ENCODE measurements at places on chromosomes 5 and 9.

DNA sequence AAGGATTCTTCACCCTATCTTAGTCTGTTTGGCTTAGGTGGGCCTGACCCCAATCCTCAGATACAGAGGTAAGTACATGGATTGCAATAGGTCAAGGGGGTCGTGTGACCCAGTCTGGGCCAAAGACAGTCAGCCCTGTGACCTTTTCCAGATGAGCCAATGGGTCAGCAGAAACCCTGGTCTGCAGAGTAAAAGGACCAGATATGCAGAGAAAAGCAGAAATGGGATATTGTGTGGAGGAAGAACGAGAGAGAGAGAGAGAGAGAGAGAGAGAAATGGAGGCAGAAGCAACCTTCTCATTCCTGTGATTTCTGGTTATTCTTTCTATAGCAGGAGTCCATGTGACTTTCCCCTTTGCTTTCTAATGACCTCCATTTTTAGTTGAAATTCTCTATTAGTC is 40.4 kb upstream of the CRB2 start:
- no peak for DNase-seq

DNA sequence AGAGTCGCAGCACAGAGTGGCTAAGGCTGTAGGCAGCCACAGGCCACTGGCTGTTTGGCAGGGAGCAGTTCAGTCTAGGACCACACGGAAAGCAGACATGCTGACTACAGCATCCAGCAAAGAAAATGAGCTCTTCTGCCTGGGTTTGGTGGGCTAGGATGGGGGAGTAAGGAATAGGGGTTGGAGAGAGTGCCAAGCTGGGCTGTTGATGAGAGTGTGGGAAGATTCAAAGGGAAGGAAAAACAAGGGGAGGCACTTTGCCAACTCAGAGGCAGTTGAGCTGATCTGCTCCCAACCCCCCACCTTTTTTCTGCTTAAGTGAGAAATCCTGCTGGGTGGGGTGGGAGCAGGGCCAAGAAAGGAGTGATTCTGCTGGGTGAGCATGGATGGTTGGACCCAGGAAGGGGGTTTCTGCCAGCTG is 35.9 kb downstream of the SVEP1 start:
- DNase-seq = peak; percentile 75

DNA sequence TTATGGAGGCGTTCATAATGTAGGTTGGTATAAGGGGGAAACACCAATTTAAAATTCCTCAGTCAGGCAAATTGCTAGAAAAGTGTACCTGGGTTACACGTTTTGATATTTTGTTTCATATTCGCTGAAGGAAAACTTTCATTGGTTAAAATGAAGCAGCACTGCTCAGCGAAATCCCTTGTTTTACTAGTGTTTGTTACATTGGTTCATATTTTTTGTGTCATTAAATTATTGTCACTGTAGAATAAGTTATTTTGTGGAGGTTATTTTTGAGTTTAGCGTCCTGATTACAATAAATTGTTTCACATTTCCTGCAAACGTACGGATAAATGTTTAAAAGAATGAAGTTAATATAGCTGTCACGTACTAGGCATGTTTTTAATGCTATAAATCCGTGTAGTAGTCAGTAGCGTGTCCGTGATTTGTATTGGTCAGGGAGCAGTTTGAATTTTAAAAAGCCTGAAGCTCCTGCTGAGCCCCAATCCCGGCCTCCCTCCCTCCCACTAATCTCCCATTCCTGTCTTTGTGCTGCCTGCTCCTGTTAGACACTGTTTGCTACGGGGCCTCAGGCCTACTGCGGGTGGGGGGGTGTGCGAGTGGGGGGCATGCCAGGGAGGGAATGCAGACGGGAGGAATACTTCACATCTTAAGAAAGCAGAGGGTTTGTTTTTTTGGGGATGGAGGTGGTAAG is 2.0 kb downstream of the NIPBL start:
- peak; percentile 64 for DNase-seq

DNA sequence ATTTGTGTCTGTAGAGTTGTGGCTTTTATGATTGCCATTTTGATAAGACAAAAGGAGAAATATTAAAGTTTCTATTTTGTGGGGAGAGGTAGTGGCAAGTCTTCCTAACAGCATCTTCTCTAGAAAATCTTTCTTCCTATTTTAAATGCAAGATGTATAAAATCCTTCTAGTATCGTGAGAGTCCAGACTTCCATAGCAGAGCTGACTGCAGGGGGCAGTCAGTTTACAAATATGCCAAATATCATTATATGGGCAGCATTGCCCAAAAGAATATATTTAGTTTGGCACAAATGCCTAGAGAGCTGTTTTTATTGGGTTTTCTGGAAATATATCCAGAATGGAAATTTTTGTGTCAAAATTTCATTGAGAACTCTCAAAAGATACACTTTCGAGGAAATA is 82.1 kb upstream of the ALDH1A1 start:
- no peak for DNase-seq

DNA sequence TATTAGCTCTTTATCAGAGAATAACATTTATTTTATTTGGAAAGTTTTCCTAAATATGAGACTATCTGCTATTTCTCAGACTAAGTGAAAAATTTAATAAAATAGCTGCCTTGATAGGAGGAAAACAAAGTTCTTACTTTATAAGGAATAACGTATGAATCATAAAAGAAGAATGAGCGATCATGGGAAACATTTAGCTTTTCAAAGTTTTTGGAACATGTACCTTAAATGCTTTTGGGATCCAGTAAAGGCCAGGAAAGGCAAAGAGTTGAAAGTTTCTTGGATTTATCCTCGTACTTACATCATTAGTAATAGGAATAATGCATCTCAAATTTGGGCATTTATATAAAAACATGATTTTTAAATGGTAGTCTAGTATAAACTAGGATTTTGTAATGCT is 19.4 kb downstream of the OGN start:
- DNase-seq = peak; percentile 36

DNA sequence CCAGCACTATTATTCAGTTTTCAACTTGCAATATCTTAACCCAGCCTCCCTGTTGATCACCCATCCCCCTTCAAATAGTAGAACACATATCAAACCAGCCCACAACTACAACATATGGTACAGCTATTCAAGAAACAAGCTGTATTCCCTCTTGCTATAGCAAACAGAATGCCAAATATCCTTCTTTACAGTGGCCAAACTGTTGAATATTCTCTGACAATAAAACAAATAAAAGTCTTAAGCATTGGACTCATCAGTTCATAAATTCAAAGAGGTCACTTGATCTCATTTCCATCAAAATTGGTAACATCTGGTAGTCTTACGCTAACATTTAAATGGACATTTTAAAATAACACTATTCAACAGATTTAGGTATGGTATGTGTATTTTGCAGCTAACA is 350.8 kb downstream of the EFNA5 start:
- DNase-seq = no peak

GRCh38 chr5:79436821-79437220 is 77.1 kb downstream of the HOMER1 start:
- DNase-seq = peak; percentile 18

DNA sequence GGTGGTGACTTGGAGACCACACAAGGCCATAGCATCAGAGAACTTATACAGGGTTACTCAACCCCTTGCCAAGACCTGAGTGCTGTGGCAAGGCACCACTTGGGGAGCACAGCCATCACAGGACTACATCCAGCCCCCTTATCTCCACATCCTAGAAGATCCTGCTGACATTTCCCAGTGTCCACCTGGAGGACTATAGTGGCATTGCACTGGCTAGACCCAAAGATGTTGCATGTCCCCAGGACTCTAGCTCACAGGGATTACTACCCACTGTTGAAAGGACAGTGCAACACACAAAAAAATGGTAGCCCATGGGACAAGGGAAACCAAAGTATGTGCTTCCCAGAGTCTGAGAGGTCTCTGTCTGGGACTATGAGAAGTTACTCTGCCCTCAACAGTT is 411.1 kb upstream of the NUDT12 start:
- DNase-seq = no peak

DNA sequence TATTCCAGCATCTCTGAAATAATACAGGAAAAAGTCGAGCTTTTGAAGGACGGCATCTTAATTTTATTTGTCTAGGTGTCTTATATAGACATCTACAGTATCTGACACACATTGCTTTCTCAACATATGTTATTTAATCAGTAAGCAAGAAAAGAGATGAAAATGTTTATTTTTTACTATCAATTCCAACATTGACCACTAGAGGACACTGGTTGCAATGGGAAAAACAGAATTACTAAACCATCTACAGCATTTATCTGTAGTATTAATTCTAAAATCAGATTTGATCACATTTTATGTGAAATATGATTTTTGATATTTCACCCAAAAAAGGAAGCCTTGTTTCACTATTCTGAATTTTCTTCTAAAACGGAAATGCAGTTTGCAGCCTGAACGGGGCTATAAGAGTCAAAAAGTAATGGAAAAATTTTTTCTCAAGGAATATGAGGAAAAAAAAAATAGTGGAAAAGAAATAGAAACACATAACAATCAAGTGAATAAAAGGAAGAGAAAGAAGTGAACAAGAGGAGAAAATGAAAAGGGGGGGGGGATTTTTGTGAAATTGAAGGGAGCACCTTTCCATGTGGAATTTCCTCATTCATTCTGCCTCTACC is 98.6 kb downstream of the OSTF1 start:
- DNase-seq = peak; percentile 49

- DNase-seq = no peak
Observed at GRCh38 chr9:127470662-127471061, 19.4 kb downstream of the LRSAM1 start.

GRCh38 chr5:68252673-68253623 is 37.4 kb downstream of the PIK3R1 start:
- DNase-seq = peak; percentile 85

DNA sequence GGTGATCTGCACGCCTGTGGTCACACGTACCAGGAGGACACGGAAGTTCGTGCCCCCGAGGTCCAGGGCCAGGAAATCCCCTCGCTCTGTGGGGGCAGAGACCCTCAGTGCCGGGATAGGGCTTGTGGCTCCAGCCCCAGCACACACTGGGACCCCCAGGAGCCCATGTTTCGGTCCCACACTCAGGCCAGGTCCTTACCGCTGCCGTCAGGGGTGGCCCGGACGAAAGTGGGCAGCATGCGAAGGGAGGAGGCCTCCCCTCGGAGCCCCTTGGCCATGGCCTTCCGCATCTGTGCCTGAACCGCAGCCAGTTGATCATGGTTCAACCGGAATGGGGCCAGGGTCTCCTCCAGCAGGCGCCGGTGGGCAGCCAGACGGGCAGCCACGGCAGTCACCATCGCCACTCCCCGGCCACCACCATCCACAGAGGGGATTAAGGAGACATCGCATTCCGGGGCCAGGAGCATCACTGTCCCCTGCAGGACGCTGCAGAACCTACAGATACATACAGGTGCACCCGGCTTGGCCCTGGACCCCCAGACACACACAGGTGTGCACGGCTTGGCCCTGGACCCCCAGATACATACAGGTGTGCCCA is 11.8 kb downstream of the HK3 start:
- DNase-seq = no peak

DNA sequence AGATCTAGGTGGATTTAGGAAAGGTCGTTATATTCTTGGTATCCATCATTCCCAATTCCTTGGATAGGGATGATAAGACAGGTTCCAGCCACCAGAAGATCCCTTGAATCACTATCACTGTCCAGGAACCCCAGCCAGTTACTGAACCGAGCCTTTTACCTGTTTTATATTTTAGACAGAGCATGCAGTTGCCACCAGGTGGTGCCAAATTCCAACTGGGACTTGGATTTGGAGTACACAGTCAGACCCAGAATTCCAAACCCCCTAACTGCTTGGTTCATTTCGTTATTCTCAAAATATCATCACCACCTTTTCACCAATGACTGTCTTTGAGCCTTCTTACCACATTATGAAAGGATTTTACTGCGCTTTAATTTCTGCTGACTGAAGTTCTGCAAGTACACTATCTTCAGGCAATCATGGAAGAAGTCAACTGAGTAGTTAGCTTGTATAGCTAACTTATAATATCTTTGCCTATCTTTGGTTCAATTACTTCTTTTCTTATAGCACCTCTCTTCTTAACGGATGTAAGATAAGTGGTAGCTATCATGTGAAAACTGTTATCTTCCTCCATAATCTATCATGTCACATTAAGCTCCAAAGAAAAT is 191.8 kb downstream of the PRR16 start:
- DNase-seq = peak; percentile 38

DNA sequence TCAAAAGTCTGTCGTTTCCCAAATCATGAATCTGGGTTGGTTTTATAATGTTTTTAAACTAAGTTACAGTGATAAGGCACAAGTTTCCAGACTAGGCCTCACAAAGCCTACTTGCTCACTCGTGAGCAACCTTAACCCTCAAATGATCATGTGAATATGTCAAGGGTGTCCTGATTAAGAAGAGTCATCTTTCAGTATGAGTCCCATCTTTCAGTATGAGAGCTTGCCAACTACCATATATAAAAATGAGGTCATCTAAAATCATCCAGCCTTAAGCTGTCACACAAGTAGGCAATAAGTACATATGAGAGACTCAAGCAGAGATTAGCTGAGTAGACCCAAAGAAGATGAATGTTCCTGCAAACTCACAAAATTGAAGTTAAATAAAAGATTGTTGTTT is 668.4 kb upstream of the FAM174A start:
- DNase-seq = no peak

DNA sequence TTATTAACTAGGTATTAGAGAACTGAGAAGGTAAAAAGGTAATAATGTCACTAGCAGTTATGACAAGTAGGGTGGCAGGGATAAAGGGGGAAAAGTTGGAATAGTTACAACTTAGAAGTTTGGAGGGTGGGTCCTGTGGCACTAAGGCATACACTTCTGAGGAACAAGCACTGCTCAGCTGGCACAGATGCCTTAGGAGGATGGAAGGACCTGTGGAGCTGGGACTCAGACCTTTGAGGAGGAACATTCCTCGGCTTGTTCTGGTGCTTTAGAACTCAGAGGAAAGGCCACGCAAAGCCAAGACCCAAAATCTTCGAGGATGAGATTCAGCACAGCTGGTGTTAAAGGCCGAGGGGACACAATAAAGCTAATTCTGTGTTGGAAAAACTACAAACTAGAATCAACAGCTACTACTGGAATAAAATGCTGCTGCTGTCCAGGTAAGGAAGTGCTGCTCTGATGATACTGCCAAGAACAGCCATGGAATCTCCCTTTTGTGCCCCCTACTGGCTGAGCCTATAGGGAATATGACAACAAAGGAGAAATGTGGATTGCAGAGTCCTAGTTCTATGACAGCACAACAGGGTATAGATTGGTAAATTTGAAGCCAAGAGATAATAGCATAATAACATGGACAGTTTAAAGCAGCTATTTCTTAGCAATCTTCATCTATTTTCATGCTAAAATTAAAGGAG is 126.7 kb downstream of the SLC25A46 start:
- peak; percentile 67 for DNase-seq

GRCh38 chr9:112132356-112132755 is 42.7 kb downstream of the SUSD1 start:
- no peak for DNase-seq

GRCh38 chr9:115941561-115942315 is 211.9 kb upstream of the PAPPA start:
- DNase-seq = peak; percentile 55

DNA sequence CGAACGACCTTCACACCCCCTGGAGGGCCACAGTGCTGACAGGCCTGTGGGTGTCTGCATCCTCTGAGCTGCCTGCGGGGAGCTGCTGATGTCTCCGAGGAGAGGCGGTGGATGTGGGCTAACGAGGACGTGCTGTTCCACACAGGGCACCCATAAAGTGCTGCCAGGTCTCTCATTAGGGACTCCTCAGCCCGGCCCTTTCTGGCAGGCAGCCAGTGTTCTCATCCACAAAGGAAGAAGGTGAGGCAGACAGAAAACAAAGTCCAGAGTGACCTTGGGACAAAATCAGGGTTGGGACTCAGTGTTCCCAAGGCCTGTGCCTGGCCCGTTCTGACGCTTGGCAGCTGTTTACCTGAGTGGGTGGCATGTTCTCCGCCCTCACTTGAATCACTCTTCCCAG is 29.3 kb downstream of the CARTPT start:
- no peak for DNase-seq
